Activated CD4-positive, alpha-beta T cell treated with anti-CD3 and anti-CD28 coated beads, Interleukin-2, amount 50 U/mL, for 24 hours (primary cell): ENCODE measurements at places on chromosomes 3 and 15.

DNA sequence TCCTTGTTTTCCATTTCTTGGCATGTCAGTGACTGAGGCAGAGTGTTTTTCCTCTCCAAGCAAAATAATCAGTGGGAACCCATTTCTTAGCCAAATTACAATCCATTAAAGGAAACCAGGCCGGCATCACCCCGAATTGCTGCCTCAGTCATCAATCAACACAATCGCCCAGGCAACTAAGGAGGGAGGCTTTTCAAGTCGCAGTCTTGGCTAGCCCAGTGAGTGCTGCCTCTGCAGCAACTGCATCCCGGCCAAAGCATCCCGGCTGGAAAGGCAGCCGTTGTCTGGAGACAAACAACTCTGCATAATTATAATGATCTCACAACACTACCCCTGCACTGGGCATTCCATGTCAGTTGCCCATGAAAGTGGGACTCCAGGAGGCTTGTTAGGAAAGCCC, 213.5 kb upstream of the PRICKLE2 start:
- DNase-seq, result no peak

- DNase-seq, result peak; percentile 32
These were observed 23.0 kb downstream of the TLNRD1 start for GRCh38 chr15:81023483-81024264.

DNA sequence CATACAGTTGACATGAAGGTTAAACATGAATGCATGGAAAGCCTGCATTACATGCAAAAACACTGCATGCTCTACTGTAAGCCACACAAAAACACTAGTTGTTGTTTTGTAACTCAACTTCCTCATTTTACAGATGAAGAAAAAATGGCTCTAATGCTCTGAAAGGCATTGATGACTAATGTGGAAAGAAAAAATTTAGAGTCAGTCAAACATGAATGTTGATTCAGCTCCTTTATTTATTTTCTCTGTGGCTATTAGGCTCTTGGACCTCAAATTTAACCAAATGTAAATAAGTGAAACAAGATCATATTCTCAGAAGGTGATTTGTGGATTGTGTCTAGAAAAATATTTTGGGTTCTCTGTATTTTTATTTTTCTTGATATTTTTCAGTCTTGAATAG, 336.7 kb upstream of the ZNF717 start:
- no peak for DNase-seq

GRCh38 chr3:112979244-112979832, 4.4 kb upstream of the CD200R1 start:
- DNase-seq, result no peak

DNA sequence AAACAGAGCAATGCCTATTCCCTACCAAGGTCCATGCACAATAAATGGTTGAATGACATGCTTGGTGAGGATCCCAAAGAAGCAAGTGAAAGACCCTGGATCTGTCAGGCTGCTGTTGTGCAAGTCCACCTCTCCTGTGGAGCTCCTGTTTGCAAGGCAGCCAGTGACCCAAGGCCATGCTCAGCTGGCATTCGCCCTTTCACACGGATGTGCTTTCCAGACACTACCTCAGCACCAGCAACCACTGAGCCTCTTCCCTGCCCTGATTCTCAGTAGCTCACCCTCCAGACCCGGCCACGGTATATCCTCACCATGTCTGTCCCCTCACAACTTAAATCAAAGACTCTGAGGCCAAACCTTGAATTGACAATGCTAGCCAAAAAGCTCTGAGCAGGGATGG, 23.3 kb downstream of the WWTR1 start:
- DNase-seq, result no peak

DNA sequence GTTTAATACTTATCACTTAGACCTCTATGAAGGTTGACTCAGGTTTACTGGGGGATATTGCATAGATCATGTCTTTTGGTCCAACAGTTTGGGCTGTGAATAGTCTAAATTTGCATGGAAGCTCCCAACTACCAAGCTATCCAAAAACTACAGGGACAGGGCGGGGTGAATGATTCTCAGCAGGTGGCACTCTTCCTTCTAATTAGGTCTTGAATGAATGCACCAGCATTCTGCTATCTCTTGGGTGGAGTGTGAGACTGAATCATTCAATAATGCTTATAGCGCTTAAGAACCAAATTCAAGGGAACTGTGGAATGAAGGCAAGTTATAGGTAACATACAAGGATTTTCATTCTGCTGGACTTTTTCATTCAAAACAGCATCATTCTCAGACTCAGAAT, 346.3 kb downstream of the TIGIT start:
- no peak for DNase-seq
